Activated CD4-positive, CD25-positive, alpha-beta regulatory T cell treated with anti-CD3 and anti-CD28 coated beads, Interleukin-2, amount 50 U/mL, for 16 hours (primary cell): ENCODE measurements at places on chromosomes 11 and 22.
A peak's percentile ranks its signal among the peaks of the same experiment; 100 is the strongest.

GRCh38 chr11:45939836-45940235 is 17.4 kb downstream of the LARGE2 start:
- DNase-seq = no peak

DNA sequence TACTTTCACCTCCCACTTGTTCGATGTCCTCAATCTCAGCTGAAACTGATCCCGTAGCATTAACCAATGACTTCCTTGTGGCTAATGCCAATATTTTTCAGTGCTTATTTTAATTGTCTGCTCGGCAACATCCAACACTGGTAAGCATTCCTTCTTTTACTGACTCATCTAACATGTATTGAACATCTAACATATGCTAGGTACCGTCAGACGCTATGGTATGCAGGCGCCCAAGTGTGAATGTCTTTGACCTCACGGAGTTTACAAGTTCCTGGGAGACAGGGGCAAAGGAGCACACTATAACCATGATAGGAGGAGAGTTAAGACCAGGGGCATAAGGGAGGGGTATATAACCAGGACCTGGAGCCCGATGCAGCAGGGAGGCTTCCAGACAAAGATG is 1.7 kb downstream of the BRMS1 start:
- DNase-seq = no peak

DNA sequence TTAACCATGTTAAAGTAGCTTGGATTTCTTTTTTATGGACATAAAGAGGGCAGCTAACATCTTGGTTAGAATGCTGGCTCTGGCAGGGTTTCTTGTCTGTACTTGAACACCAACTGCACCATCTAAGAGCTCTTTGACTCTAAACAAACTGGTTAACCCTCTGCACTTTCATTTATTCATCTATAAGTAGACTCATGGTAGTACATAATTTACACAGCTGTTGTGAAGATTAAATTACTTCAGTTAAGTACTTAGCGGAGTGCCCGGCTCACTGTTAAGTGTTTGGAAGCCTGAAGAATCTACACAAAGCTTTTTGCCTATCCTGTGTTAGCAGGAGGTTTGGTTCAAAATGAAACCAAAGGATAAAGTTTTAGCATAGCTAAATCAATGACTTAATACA is 846.2 kb upstream of the API5 start:
- no peak for DNase-seq

- no peak for DNase-seq
These were observed 96.9 kb upstream of the RTL6 start for GRCh38 chr22:44594951-44595350.

DNA sequence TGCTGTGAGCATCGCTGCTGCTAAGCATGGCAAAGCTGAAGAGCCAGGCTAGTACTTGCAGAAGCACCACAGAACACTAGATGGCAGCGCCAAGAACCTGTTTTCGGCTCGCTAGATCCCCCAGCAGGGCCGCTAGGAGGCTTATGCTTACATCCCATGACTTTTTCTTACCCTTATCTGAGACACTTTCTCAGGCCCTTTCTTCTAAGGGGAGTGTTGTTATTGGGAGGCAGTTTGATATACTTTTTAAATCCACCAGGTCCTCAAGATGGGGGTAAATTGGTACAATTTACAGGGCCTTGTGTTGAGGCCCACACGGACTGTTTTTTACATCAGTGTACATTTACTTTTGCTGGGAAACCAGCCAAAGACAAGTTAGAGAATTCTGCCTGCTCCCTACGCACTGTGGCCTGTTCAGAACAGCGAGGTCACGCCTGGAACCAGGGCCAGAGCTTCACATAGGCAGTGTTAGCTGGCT is 4.0 kb downstream of the TRIM6 start:
- peak; percentile 23 for DNase-seq

- DNase-seq = no peak
These were observed at the start of gene MRGPRE for GRCh38 chr11:3231851-3232744. MRGPRE (minus strand) TSS chr11:3232417; CDS start chr11:3228799, 3,618 bp downstream.

GRCh38 chr11:118610773-118611432 is 3.5 kb downstream of the PHLDB1 start:
- DNase-seq = peak; percentile 66

DNA sequence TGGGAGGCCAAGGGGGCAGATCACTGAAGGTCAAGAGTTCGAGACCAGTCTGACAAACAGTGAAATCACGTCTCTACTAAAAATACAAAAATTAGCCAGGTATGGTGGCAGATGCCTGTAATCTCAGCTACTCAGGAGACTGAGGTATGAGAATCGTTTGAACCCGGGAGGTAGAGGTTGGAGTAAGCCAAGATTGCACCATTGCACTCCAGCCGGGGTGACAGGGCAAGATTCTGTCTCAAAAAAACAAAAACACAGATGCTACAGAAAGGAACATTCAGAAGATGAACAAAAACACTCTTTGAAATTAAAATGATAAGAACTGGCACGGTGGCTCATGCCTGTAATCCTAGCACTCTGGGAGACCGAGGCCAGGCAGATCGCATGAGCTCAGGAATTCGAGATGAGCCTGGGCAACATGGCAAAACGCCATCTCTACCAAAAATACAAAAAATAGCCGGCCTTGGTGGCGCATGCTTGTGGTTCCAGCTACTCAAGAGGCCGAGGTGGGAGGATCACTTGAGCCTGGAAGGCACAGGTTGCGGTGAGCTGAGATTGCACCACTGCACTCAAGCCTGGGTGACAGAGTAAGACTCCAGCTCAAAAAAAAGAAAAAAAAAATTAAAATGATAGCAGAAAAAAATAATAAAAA is 8.5 kb downstream of the RAB6A start:
- no peak for DNase-seq

DNA sequence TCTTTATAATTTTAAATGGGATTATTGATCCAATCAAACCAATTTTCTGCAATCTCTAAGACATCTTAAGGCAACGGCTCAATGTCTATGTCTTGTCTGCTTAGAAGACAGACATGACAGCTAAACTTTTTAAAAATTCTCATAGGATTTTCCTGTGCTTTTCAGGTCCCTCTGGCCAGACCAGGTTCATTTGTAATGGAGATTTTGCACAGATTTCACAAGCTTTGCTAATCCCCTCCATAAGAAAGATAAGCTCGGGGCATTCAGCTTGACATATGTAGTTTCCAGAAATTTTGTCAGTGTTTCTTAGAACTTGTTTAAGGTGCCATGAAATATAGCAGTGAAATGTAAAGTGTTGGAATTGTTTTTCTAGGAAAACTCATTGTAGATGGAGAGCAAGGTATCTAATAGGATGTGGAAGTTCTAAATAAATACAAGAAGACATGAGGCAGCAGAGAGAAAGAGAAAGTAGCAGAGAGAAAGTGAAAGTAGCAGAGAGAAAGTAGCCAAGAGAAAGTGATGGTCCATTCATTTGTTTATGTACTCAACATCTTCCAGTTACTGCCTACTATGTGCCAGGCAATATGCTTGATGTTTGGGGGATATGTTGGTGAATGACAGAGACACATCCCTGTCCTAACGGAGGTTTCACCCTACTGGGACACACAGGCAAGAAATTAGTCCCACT is 219.1 kb upstream of the ARHGAP42 start:
- no peak for DNase-seq

GRCh38 chr11:61996933-61997332 is 29.5 kb upstream of the FTH1 start:
- no peak for DNase-seq

- no peak for DNase-seq
These were observed 40.2 kb downstream of the ZNF195 start for GRCh38 chr11:3338569-3339339.

- no peak for DNase-seq
These were observed 4.9 kb downstream of the HIPK3 start for GRCh38 chr11:33262011-33262645.

- no peak for DNase-seq
These were observed 100.3 kb downstream of the GUCY1A2 start for GRCh38 chr11:106917973-106918372.

- DNase-seq = no peak
These were observed 21.1 kb upstream of the RDX start for GRCh38 chr11:110317516-110317932.

- no peak for DNase-seq
These were observed 10.0 kb downstream of the RHOG start for GRCh38 chr11:3830730-3831129.

- DNase-seq = no peak
These were observed 27.7 kb upstream of the NXPE2 start for GRCh38 chr11:114650661-114651060.
